Cerebellar nuclear complex (tissue), 1 donor: ENCODE measurements at places on chromosomes 16 and 17.

DNA sequence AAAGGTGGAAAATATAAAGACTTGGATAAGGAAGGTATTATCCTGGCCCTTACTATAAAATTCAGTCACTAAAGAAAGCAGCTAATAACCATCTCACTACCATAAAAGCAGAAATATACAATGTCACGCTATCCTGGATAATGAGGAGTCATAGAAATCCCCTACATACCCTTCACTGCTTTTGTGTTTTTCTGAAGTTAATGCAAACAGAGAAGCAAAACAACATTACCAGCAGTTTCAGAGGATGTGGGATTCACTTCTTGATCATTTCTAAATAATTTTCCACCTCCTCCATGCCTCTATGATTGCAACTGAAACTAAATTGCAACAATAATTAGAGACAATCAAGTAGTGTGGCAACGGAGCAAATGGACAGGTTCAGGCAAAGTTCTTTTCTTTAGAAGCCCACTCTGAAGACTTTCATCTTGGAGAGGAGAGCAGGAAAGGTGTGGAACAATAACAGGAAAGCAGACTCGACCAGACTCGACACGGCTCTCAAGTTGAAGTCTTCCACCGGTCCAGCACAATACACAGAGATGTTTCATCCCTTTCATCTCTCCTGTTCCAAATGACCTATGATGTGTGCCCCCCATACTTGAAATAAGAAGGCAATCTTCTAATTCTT is 10.2 kb downstream of the CYTH1 start:
- no peak for DNase-seq

DNA sequence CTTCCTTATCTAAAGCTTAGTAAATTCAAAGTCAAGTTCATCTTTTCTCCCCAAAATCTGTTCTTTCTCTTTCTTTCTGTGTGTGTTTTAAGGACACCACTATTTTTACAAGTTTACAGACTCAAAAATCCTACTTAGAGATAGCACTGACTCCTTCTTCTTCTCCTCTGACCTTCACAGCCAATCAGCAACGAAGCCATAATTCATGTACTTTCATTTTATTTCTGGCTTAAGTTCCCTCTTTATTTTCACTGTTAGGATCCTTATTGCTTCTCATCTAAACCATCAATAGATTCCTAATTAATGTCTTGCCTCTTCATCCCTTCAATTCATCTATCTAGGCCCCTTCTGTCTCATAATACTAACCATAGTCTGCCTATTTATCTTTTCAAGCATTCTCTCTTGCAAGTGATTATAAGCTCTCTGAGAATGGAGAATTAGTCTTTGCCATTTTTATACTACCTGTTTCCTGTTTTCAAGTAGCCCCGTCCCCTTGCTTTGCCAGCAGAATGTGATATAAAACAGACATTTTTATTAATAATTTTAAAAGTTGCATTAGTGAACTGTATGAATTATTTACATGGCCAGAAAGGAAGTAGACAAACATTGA is 27.0 kb downstream of the CDC27 start:
- DNase-seq, result no peak

DNA sequence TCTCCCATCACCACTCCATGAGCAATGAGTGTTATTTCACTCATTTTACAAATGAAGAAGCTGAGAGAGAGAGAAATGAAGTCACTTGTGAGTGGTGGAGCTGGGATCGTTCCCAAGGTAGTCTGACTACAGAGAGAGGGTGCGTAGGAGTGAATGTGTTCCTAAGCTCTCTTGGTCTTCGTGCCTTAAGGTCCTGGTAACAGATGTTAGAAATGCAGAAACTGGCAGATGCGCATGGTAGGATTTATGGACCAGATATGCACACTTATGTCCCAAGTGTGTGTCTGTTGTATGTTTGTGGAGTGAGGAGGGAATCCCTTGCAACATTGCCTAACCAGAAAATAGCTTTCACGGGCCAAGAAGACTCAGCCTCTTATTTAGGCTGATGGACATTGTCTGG is 93.2 kb upstream of the ZNF469 start:
- no peak for DNase-seq

DNA sequence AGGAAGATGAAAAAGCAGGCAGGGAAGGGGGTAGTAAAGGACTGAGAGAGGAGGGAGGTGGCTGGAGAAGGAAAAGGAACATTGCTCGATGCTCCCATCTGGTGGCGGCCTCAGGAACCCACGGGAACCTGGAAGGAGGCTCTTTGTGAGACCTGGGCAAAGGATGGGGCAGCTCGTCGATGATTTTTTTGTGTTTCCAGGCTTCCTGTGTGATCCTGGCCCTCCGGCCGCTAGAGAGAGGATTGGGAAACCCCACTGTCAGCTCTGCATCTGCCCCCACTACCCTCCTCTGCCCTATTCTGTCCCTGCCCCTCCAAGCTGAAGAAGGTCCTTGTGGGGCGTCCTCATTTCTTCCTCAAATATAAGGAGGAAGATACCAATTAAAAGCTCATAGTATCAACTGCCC is 6.6 kb downstream of the WFIKKN2 start:
- no peak for DNase-seq

- no peak for DNase-seq
Measured at GRCh38 chr16:8739989-8740704, 57.3 kb downstream of the TMEM186 start.

GRCh38 chr16:49964973-49965372 is 60.1 kb upstream of the CNEP1R1 start:
- DNase-seq, result no peak

DNA sequence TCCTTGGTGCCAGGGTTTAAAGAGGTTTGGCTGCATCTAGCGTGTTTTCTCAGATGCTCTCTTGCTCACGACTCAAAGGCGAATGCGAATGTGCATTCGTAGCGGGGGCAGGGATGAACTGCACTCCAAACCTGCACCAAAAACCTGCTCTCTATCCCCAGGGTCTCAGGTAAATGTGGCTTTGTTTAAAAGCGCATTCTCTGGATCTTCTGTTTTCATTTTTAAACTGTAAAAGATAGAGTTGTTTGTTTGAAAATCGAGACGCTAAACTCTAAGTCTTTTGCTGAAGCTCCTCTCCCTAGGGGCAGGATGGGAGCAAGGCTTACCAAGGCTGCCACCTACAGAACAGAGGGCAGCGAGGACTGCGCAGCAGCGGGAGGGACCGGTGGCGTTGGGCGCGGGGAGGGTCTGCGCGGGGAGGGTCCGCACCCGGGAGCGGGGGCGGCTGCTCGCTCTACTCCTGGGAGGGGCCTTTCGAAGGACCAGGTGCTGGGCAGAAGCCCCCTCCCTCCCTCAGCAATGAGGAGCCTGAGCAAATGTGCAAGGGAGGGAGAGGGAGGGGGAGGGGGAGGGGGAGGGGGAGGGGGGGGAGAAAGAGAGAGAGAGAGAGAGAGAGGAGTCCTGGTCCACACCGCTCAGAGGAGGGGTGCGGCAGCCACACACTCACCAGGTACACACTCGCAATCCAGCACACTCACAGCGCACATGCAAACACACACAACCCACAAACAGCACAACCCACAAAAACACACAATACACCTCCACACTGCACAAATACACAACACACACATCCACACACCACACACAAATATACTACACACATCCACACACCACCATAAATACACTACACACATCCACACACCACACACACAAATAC is 142.8 kb downstream of the GRIN2A start:
- no peak for DNase-seq

GRCh38 chr16:598823-599739 is 9.2 kb downstream of the RAB40C start:
- DNase-seq, result no peak

- no peak for DNase-seq
Measured at GRCh38 chr16:66948134-66948836, 12.8 kb upstream of the CES3 start.

GRCh38 chr17:63993368-63993985 is 4.7 kb upstream of the PRR29 start:
- no peak for DNase-seq

GRCh38 chr16:59593194-59593661 is 859.1 kb upstream of the GOT2 start:
- no peak for DNase-seq

- no peak for DNase-seq
Measured at GRCh38 chr17:33680472-33680871, 387.4 kb upstream of the ASIC2 start.
